ENCODE measurements at places on chromosomes 5 and 9.

GRCh38 chr5:141757402-141757801 lies 75.4 kb upstream of the ARAP3 start:
- no peak for DNase-seq

DNA sequence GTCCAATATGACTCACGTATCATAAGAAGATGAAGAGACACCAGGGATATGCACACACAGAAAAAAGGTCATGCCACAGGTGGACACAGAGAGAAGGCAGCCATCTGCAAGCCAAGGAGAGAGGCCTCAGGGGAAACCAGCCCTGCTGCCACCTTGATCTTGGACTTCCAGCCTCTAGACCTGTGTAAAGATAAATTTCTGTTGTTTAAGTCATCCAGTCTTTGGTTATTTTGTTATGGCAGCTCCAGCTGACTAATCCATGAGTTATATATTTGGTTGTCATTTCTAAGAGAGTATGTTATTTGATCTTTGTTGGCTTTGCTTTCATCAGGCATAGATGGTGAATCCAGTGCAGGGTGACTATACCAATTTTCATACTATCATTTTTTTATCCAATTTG lies 130.2 kb upstream of the DAP start:
- DNase-seq, result no peak

DNA sequence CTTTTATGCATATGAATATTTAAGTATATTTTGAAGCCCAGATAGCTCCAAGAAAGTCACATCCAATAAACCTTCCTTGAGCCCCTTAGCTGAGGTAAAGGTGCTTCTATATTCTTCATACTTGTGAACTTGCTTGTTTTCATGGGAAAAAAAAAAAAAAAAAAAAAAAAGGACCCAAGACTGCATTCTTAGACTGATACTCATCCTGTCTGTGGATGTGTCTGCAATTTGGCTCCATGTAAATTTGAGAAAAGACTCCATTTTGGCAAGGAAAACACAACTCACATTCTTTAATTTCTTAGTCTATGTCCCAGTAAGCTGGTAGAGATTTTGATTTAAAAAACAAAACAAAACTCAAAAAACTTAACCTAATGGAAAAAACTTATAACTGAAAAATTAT lies 238.3 kb downstream of the FBXL17 start:
- DNase-seq, result no peak

DNA sequence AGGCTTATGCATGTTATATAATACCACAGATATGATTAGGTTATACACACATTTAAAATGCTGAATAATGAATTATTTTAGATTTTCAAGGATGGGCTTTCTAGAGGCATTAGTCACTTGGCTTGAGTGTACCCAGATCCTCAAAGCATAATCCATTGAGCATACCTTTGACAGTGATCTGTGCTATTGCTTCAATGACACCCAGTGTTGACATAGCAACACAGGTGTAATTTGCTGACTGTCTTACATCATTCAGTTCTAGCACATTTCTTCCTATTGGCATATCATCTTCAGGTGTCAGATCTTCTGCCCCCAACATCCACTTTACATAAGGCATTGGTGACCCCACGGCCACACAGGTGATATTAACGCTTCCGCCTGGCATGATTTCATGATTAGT lies 721.5 kb upstream of the DMAC1 start:
- no peak for DNase-seq
